A549 treated with DMSO at 1 μM for 4 hours (cell line): ENCODE measurements at places on chromosomes 1 and 21. TPM values are rescaled to one million over a fixed set of nuclear protein-coding genes. Genes with fewer than 3 reads are reported as not detected.

NTNG1 gene
- not detected in 5 replicates for total RNA-seq

VWA1 gene
- 6.1 to 16.9 TPM (median 13.8 TPM) in 5 replicates for total RNA-seq

KRTAP15-1 gene
- not detected in 5 replicates for total RNA-seq

MYOG gene
- total RNA-seq = not detected in 5 replicates

SPRR3 gene
- not detected in 5 replicates for total RNA-seq

HSD3B1 gene
- total RNA-seq = not detected in 5 replicates

SPRR2B gene
- not detected in 5 replicates for total RNA-seq

FHAD1 gene
- total RNA-seq = 0.33 to 0.79 TPM (median 0.66 TPM) in 5 replicates

RIMS3 gene
- total RNA-seq = 0.66 to 1.3 TPM (median 0.99 TPM) in 5 replicates

SLC27A3 gene
- total RNA-seq = 1.1 to 2.0 TPM (median 1.4 TPM) in 5 replicates

TSACC gene
- 2.0 to 2.8 TPM (median 2.2 TPM) in 5 replicates for total RNA-seq

DENND4B gene
- total RNA-seq = 26.1 to 38.2 TPM (median 34.8 TPM) in 5 replicates

TRNP1 gene
- 122 to 199 TPM (median 187 TPM) in 5 replicates for total RNA-seq

SPOCD1 gene
- 4.6 to 8.0 TPM (median 5.0 TPM) in 5 replicates for total RNA-seq

KRTAP19-3 gene
- total RNA-seq = not detected in 5 replicates

AK5 gene
- 5.6 to 8.5 TPM (median 6.6 TPM) in 5 replicates for total RNA-seq

CCDC190 gene
- not detected in 5 replicates for total RNA-seq

XCL1 gene
- not detected in 5 replicates for total RNA-seq

ETV3L gene
- total RNA-seq = not detected in 5 replicates

ANXA9 gene
- 0.57 to 1.0 TPM (median 0.67 TPM) in 5 replicates for total RNA-seq

TM2D1 gene
- 19.5 to 29.8 TPM (median 24.0 TPM) in 5 replicates for total RNA-seq

CFHR2 gene
- not detected in 5 replicates for total RNA-seq

DEPDC1 gene
- 13.1 to 19.7 TPM (median 17.3 TPM) in 5 replicates for total RNA-seq

GBP7 gene
- total RNA-seq = not detected in 5 replicates

GNAT2 gene
- 0.13 to 0.20 TPM (median 0.18 TPM) in 3 of 5 replicates, not detected in the others for total RNA-seq

DNAJC6 gene
- 4.3 to 5.9 TPM (median 5.3 TPM) in 5 replicates for total RNA-seq

CELA3A gene
- not detected in 5 replicates for total RNA-seq

FLG2 gene
- not detected in 5 replicates for total RNA-seq

CHI3L1 gene
- not detected in 5 replicates for total RNA-seq

DAB1 gene
- not detected in 5 replicates for total RNA-seq

CD247 gene
- 0.15 to 0.31 TPM (median 0.19 TPM) in 4 of 5 replicates, not detected in the other for total RNA-seq

ZNF593OS gene
- 0.07 to 0.78 TPM (median 0.21 TPM) in 4 of 5 replicates, not detected in the other for total RNA-seq

UTP11 gene
- total RNA-seq = 43.7 to 62.2 TPM (median 48.2 TPM) in 5 replicates

C1orf21 gene
- 7.9 to 9.6 TPM (median 9.3 TPM) in 5 replicates for total RNA-seq

WDTC1 gene
- 6.4 to 9.4 TPM (median 7.7 TPM) in 5 replicates for total RNA-seq

KCNE1 gene
- total RNA-seq = 0.05 to 0.09 TPM in 2 of 5 replicates, not detected in the others

ANGPTL1 gene
- not detected in 5 replicates for total RNA-seq

CELA2A gene
- total RNA-seq = not detected in 5 replicates

KIF1B gene
- 13.0 to 17.2 TPM (median 15.8 TPM) in 5 replicates for total RNA-seq

VSIG8 gene
- total RNA-seq = 0.06 to 0.07 TPM in 2 of 5 replicates, not detected in the others
